ENCODE measurements at places on chromosomes 12 and 14. TPM values are rescaled to one million over a fixed set of nuclear protein-coding genes. Genes with fewer than 3 reads are reported as not detected.

The EPYC gene
- total RNA-seq = not detected

The SMIM41 gene
- total RNA-seq = 50.8 TPM

The PRH2 gene
- total RNA-seq = 0.48 TPM

The MYF5 gene
- not detected for total RNA-seq

The DTX1 gene
- total RNA-seq = 0.39 TPM

The SINHCAF gene
- total RNA-seq = 79.9 TPM

The MYF6 gene
- 0.80 TPM for total RNA-seq

The ANAPC5 gene
- 108 TPM for total RNA-seq

The SAMD15 gene
- 0.39 TPM for total RNA-seq
